ENCODE measurements at places on chromosomes 6 and 20. TPM values are rescaled to one million over a fixed set of nuclear protein-coding genes. Genes with fewer than 3 reads are reported as not detected.

- no peak overlapping the region for H3K4me3 ChIP-seq
- H3K27me3 ChIP-seq, result no peaks in the 10 kb centered on the region
- no peaks in the 10 kb centered on the region for H3K4me1 ChIP-seq
- H3K36me3 ChIP-seq, result no peaks in the 10 kb centered on the region
Observed at GRCh38 chr20:47062226-47062890, 167.7 kb downstream of the EYA2 start.

GRCh38 chr20:54004445-54004844 lies 65.9 kb downstream of the BCAS1 start:
- DNase-seq, result no peak
- no peak overlapping the region for H3K27ac ChIP-seq
- no peaks in the 10 kb centered on the region for H3K4me1 ChIP-seq
- H3K27me3 ChIP-seq, result no peaks in the 10 kb centered on the region
- no peak overlapping the region for H3K4me3 ChIP-seq

DNA sequence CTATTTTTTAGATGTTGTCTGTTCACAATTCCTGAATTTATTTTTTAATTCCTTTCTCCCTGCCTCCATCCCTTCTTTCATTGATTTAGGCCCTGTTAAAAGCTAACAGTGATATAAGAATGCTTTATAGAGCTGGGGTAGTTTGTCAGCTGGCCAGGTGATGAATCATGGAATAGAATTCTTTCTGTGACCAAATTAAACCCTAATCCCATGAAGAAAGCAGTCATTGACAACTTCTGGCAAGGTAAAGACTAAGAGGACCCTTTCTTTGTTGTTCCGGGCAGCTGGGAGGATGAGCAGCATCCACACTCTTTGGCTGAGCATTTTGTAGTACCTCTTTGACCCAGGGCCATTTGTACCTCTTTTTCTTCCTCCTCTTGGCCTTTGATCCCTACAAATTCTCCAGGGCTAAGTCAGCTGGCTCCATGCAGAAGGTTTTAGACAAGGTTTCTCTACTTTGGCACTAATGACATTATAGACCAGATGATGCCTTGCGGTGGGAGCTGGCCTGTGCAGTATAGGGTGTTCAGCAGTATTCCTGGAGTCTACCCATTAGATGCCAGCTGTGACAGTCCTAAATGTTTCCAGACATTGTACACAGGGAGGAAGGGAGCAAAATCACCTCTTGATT lies 102.9 kb downstream of the SLX4IP start:
- no peak overlapping the region for H3K27ac ChIP-seq
- H3K4me3 ChIP-seq, result no peak overlapping the region
- no peaks in the 10 kb centered on the region for H3K36me3 ChIP-seq
- DNase-seq, result no peak
- no peaks in the 10 kb centered on the region for H3K27me3 ChIP-seq

- no peak overlapping the region for H3K27ac ChIP-seq
- H3K36me3 ChIP-seq, result no peaks in the 10 kb centered on the region
- H3K4me3 ChIP-seq, result no peak overlapping the region
- no peaks in the 10 kb centered on the region for H3K27me3 ChIP-seq
- no peak for DNase-seq
Observed at GRCh38 chr6:29527126-29527525, 32.4 kb downstream of the UBD start.

CST5 gene
- polyA plus RNA-seq, result 0.19 TPM

DNA sequence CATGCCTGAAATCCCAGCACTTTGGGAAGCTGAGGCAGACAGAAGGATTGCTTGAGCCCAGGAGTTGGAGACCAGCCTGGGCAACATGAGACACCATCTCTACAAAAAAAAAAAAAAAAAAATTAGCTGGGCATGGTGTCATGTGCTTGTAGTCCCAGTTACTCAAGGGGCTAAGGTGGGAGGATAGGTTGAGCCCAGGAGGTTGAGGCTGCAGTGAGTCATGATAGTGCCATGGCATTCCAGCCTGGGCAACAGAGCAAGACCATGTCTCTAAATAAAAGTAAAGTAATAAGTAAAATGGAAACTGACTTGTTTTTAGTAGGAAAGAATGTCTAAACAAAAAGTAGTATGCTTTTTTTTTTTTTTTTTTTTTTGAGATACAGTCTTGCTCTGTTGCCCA lies 240.7 kb downstream of the ARID1B start:
- no peak for DNase-seq
- H3K36me3 ChIP-seq, result no peaks in the 10 kb centered on the region
- H3K4me3 ChIP-seq, result no peak overlapping the region
- H3K27ac ChIP-seq, result no peak overlapping the region
